Tongue (tissue), 3 donors: ENCODE measurements at places on chromosomes 12 and 14. TPM values are rescaled to one million over a fixed set of nuclear protein-coding genes. Genes with fewer than 3 reads are reported as not detected.

Gene HHIPL1
- 3.1 TPM for total RNA-seq

Gene NABP2
- total RNA-seq: 18.2 TPM

Gene OLR1
- total RNA-seq: 1.2 TPM

Gene TC2N
- 30.9 TPM for total RNA-seq
